Sciatic nerve (tissue), 2 donors: ENCODE measurements at places on chromosomes 7 and 10. TPM values are rescaled to one million over a fixed set of nuclear protein-coding genes. Genes with fewer than 3 reads are reported as not detected.

Gene PHYHIPL
- total RNA-seq = 0.40 TPM

Gene FFAR4
- total RNA-seq = 0.31 TPM

Gene LIPK
- total RNA-seq = not detected

Gene ZPBP
- total RNA-seq = not detected

Gene ENKUR
- 0.09 TPM for total RNA-seq

Gene CYP3A4
- total RNA-seq = not detected

Gene BHLHA15
- not detected for total RNA-seq

Gene PUS7
- 14.4 TPM for total RNA-seq
